Fibroblast of skin of right biceps (primary cell): ENCODE measurements at places on chromosomes 16 and 17.

DNA sequence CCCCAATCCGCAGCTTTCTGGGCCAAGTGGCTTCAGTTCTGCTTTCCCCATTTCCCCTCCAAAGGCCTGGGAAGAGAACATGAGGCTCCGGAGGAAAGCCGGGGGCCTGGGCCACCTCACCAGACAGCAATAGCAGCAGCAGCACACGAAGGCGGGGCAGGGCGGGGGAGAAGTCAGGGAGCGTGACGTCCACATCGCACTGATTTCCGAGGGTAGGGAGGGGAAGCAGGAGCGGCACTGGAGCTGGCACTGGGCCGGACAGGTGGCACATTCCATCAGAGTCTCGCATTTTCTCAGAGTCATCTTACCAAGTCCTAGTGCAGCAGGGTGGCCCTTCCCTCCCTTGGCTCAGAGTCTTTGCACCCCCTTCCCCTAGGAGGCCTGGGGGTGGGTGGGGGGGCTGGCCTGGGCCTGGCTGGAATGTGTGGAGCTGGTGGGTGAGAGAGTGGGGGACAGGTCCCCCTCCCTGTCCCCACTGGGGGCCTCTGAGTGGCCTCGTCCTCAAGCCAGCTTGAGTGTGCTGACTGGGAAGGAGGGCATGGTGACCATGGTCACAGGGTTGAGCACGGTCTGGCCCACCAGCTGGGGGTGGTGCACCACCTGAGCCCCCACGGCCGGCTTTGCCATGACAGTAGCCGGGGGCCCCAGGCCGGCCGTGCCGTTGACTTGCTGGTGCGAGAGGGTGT, 14.3 kb downstream of the MNT start:
- no peak for DNase-seq

GRCh38 chr17:38605841-38606645, at the start of gene SRCIN1:
Gene SRCIN1, minus strand, starts transcription at chr17:38605952. Its CDS starts 247 bp downstream, at chr17:38605705.
- DNase-seq = peak; percentile 26

DNA sequence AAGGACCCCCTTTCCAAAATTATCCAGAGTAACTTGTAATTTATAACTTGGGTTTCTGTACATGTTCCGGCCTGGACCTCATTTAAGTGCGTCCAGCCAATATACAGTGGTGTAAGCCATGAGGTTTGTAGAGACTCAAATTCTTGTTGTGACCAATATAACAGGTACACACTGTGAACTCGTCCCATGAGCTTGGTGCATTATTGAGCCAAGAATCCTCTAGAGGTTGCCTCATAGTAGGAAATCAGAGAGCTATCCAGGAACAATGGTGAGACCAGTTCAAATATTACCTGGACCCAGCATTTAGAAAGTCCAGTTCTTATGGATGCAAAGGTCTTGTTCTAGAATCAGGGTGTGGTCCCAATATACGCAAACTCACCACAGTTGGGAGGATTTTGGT, 138.2 kb downstream of the NPIPB5 start:
- no peak for DNase-seq

DNA sequence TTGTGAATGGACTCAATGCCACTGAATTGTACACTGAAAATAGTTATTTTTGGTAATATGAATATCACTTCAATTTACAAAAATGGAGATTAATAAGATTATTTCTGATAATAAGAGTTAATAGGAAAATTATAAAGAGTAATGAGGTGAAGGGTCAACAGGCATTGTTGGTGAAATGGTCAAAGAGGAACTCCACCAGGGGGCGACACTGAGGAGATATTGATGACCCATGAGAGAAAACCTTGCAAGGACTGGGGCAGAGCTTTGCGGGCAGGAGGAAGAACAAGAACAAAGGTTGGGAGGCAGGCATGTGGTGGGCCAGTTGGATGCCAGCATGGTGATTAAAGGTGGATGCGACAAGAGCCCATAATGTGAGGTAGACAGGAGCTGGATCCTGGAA, 74.0 kb upstream of the XYLT1 start:
- no peak for DNase-seq

GRCh38 chr17:15048381-15048780, 216.7 kb downstream of the PMP22 start:
- DNase-seq = no peak

DNA sequence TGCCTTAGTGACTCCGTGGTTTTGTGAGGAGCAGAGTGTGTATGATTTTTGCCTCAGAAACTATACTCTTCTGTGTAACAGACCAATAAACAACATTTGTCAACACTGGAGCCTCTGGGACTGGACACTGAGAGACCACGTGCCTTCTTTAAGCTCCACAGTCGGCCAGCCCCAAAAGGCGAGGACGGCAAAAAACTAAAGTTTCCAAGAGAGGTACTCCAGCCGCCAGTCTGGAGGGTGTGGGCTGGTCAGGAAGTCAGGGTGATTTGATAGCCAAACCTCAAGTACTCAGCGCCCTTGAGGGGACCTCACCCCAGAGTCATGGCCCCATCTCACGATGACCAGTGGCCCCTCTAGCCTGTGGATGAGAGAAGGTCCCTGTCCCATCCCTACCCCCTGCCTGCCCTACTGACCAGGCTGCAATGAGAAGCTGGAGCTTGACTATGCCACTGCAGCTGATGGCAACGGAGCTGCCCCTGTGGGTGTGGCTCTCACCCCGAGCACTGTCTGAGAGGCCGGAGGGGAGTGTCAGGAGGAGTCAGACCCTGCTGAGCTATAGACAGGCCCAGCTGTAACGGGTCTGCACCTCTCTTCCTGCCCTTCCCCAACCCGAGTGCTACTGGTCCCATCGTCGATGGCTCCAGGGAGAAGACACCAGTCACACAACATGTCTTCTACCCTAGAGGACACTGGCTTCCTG, 19.8 kb downstream of the MNT start:
- DNase-seq = no peak

DNA sequence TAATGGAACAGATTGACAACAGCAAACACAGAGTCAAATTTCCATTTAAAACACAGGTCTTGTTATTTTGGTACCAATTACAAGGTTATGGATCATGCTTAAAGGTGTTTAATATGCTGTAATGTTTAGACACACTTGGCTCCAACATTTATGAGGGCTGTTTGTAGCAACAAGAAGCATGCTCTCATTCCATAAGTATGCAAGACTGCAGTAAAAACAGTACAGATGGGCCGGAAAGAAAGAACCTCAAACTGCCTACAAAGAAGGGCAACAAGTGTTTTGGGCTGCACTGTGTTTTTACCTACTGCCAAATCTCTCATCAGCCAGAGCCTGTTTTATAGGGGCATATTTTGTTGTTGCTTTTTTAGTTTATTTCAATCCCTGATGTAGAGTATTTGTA, 100.5 kb upstream of the HS3ST3A1 start:
- peak; percentile 49 for DNase-seq

- DNase-seq = no peak
Observed at GRCh38 chr17:79062691-79063090, 11.9 kb upstream of the ENGASE start.

- DNase-seq = peak; percentile 11
Observed at GRCh38 chr16:83913245-83913633, 14.3 kb downstream of the MLYCD start.

GRCh38 chr17:32007463-32008298, 498 bp downstream of the LRRC37B start:
- peak; percentile 27 for DNase-seq

GRCh38 chr16:86532526-86532815, 22.1 kb downstream of the FOXF1 start:
- no peak for DNase-seq

DNA sequence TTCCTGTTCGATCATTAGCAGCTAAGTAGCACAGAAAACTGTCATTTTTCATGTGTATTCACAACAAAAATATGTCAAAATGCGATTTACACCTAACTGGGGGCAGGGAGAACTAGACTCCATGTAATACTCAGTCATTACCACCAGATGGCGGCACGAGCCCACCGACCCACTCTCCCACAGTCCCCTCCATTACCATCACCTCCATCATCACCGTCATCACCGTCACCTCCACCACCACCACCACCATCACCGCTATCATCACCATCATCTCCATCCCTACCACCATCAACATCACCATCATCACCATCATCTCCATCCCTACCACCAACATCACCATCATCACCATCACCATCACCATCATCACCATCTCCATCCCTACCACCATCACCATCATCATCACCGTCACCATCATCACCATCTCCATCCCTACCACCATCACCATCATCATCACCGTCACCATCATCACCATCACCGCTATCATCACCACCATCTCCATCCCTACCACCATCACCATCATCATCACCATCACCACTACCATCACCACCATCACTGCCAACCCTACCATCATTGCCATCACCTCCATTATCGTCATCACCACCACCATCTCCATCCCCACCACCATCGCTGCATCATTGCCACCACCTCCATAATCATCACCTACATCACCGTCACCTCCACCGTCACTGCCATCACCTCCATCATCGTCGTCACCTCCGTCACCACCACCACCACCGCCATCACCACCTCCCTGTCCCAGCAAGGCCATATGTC, 14.4 kb downstream of the NDUFAF8 start:
- peak; percentile 36 for DNase-seq

- peak; percentile 71 for DNase-seq
Observed at GRCh38 chr16:50067290-50067853, 1.6 kb downstream of the HEATR3 start.

GRCh38 chr17:69524854-69525253, 110.4 kb downstream of the MAP2K6 start:
- no peak for DNase-seq

DNA sequence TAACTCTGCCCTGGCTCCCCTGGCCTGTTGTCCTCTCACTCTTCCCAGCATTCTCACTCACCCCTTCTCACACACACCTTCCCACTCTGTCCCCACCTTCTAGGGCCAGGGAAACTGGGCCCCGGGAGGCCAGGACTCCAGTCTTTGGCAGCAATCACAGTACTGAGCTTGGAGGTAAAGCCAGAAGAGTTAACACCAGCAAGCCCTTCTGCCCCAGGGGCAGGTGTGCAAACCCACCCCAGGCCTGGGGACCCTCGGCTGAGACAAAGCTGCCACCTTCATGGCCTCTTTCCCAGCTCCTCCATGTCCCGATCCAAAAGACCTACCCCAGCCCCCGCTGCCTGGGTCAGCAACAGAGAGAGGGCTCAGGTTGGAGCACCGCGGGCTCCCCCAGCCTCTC, 36.9 kb upstream of the MLKL start:
- DNase-seq = no peak

DNA sequence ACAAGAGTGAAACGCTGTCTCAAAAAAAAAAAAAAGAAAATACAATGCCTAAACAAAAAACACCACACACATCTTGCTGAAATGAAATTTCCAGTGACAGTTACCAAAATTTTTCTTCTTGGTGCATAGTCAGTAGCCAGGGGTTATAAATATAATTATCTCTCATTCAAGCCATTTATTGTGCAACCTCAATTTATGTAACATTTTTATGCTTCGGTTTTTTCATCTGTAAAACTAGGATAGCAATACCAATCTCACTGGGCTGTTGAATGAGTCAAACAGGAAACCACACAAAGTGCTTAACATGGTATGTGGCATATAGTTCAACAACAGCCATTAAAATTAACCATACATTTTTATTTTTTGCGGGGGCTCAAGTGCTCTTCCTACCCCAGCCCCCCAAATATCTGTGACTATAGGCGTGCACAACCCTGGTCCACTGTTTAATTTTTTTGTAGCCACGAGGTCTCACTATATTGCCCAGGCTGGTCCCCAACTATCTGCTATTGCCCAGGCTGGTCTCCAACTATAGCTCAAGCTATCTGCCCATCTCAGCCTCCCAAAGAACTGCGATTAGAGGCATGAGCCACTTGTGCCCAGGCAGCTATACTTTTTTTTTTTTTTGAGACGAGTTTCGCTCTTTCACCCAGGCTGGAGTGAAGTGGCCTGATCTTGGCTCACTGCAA, 2.6 kb downstream of the COG4 start:
- DNase-seq = peak; percentile 79

- DNase-seq = no peak
Observed at GRCh38 chr16:79463841-79464240, 136.7 kb downstream of the MAF start.

GRCh38 chr17:27593232-27593856, 37.6 kb upstream of the LGALS9 start:
- no peak for DNase-seq

GRCh38 chr16:64364894-64365293, 757.0 kb downstream of the CDH11 start:
- DNase-seq = peak; percentile 43

DNA sequence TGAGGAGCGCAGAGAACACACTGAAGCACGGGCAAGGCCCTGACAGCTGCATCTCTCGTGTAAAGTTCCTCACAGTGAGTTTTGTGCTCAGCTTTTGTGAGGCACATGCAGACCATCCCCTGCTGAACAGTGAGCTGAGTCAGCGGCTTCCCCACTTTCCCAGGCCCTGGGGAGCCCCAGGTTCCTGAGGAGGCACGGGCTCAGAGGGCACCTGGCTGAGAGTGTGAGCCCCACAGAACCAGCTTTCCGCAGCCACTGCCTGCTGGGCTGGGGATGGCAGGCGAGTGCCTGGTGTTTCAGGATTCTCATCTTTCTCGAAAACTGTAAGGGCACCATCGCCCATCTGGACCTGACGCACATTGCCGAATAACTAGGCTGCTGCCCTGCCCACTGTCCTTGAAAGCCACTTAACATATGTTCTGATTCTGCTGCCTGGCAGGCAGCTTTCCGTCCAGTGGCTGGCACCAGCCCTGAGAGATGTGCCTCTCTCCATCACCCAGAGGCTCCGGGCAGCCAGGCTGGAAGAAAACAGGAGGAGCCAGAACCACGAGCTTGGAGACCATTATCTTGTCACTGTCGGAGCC, 266.7 kb upstream of the FOXF1 start:
- DNase-seq = no peak

- DNase-seq = no peak
Observed at GRCh38 chr17:62637809-62638208, 10.3 kb downstream of the MRC2 start.

DNA sequence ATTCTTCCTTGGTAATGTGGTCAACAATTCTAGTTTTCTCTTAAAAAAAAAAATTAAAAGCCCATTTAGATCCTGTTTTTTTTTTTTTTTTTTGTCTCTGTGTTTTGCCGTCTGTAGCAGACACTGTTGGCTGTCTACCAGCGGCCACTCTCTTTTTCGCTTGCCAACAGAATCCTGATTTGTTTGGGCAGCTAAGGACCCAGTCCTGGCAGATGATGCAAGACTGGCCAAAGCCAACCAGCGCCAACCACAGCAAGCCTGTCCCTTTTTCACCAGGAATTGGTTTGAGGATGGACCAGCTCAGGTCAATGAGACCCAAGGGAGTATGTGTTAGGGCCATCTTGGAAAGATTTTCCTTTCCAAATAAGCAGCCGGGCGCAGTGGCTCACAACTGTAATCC, 28.2 kb downstream of the ST3GAL2 start:
- no peak for DNase-seq
